ENCODE measurements at places on chromosomes 7 and 10. TPM values are rescaled to one million over a fixed set of nuclear protein-coding genes. Genes with fewer than 3 reads are reported as not detected.

The CADPS2 gene
- 25.5 TPM for total RNA-seq

The BAIAP2L1 gene
- total RNA-seq: 17.2 TPM

GRCh38 chr10:92572362-92573090 lies 1.4 kb downstream of the IDE start:
- peaks cover 52% of the 10 kb centered on the region for H3K4me1 ChIP-seq
- H3K27me3 ChIP-seq: no peaks in the 10 kb centered on the region
- H3K27ac ChIP-seq: peak overlapping the region; percentile 94

GRCh38 chr10:121063744-121064143 lies 212.6 kb downstream of the WDR11 start:
- H3K4me1 ChIP-seq: no peaks in the 10 kb centered on the region
- H3K4me3 ChIP-seq: no peak overlapping the region
- H3K27me3 ChIP-seq: no peaks in the 10 kb centered on the region
- DNase-seq: no peak
- H3K36me3 ChIP-seq: no peaks in the 10 kb centered on the region

GRCh38 chr7:139177696-139178095 lies 53.3 kb upstream of the UBN2 start:
- no peak overlapping the region for H3K27ac ChIP-seq
- no peaks in the 10 kb centered on the region for H3K4me1 ChIP-seq
- H3K27me3 ChIP-seq: no peaks in the 10 kb centered on the region

- DNase-seq: no peak
- H3K4me3 ChIP-seq: no peak overlapping the region
- H3K4me1 ChIP-seq: no peaks in the 10 kb centered on the region
- H3K27me3 ChIP-seq: no peaks in the 10 kb centered on the region
Observed at GRCh38 chr7:27723085-27723484, 16.9 kb upstream of the TAX1BP1 start.

DNA sequence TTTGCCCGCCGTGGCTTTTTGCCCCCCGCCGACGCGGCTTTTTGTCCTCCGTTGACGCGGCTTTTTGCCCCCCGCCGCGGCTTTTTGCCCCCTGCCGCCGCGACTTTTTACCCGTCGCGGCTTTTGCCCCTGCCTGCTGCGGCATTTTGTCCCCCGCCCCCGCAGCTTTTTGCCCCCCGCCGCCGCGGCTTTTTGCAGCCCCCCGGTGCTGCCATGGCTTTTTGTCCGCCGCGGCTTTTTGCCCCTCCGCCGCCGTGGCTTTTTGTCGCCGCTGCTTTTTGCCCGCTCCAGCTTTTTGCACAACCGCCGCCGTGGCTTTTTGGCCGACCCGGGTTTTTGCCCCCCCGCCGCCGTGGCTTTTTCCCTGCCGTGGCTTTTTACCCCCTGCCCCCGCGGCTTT lies 506.6 kb downstream of the ZNF37A start:
- H3K4me3 ChIP-seq: no peak overlapping the region
- no peak for DNase-seq
- H3K4me1 ChIP-seq: no peaks in the 10 kb centered on the region
- no peaks in the 10 kb centered on the region for H3K36me3 ChIP-seq
- H3K27ac ChIP-seq: no peak overlapping the region

DNA sequence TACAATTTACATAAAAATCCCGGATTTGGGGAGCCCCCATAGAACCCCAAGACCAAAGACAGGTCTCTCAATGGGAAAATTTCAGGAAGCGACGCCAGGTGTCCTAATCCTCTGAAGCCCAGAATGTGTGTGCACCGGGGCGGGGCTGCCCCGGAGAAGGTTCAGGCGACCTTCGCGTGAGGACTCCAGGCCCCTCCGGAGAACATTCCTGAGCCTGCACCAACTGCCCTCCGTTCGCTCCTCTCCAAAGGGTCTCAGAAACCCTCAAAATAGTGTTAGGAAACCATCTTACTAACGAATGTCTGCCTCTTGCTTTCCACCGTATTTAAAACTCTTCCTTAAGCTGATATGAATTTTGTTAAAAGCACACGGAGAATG lies 78.5 kb upstream of the INSIG1 start:
- H3K27ac ChIP-seq: no peak overlapping the region
- no peaks in the 10 kb centered on the region for H3K27me3 ChIP-seq
- no peaks in the 10 kb centered on the region for H3K36me3 ChIP-seq
- DNase-seq: no peak
- H3K4me1 ChIP-seq: peaks cover 12% of the 10 kb centered on the region
- H3K4me3 ChIP-seq: no peak overlapping the region

DNA sequence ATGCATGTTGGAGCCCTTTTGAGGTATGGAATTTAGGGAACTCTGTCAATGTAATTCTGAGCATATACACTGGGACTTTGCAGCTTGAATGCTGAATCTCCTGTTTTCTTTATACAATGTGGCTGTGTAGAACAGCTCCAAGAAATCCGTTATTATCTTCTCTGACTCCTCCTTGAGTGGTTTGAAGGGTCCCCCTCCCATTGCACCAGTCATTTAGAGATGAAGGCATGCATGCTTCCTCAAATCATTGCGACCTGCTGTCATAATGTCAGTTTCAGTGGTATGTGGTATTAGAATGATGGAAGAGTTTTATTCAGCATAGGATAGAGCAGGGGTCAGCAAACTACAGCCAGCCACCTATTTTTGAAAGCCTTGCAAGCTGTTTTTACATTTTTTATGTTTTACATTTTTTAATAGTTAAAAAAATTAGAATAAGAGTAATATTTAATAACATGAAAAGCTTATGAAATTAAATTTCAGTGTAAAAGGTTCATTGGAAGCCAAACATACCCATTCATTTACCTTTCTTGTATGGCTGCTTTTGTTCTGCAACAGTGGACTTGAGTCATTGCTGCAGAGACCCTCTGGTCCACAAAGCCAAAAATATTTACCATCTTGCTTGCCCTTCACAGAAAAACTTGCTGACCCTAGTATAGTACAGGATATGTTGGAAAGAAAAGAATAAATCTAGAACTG lies 8.1 kb downstream of the STK17A start:
- no peaks in the 10 kb centered on the region for H3K27me3 ChIP-seq
- H3K27ac ChIP-seq: no peak overlapping the region
- DNase-seq: no peak
- peaks cover 33% of the 10 kb centered on the region for H3K4me1 ChIP-seq

Measured in vagina (tissue), 2 donors.